ACHN (cell line): ENCODE measurements at places on chromosomes 13 and 19.

DNA sequence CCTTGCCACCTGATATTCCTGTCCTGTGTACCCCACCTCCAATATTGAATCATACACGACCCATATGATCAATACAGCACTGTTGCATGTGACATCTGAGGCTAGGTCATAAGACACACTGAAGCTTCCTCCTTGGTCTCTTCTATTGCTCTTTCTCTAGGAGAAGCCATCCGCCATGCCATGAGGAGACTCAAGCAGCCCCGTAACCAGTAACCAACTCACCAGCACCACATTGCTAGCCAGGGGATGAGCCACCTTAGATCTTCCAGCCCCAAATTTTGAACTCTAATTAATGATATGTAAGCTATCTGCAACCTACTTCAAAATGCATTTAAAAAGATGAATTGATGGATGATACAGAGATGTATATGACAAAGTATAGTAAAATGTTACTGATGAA, 28.6 kb downstream of the ZNF557 start:
- DNase-seq = no peak

DNA sequence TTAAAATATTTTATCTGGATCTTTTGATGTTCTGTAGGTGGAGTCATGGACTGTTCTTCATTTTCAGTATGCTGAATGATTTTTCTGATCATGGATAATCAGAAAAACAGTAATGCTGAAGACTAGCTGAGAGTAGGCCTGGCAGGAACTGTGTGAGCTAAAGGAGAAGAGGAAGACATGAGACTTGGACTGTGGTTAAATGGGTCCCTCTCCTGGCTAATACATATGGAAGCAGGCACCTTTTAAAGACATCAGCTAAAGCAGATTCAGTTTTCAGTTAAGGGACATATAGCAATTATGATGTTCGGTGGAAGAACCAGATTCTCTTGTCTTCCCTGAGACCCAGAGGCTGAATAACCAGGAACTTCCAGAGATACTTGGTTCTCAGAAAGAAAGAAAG, 169.4 kb downstream of the OLFM4 start:
- DNase-seq = no peak

GRCh38 chr13:99357131-99357596, 50.0 kb upstream of the GPR183 start:
- no peak for DNase-seq

- DNase-seq = peak; percentile 47
Observed at GRCh38 chr13:48542581-48543341, 9.9 kb upstream of the RCBTB2 start.

GRCh38 chr19:10095948-10096614, 6.4 kb downstream of the ANGPTL6 start:
- DNase-seq = peak; percentile 87

GRCh38 chr19:39224910-39225309, 19.9 kb downstream of the IFNL3 start:
- no peak for DNase-seq

DNA sequence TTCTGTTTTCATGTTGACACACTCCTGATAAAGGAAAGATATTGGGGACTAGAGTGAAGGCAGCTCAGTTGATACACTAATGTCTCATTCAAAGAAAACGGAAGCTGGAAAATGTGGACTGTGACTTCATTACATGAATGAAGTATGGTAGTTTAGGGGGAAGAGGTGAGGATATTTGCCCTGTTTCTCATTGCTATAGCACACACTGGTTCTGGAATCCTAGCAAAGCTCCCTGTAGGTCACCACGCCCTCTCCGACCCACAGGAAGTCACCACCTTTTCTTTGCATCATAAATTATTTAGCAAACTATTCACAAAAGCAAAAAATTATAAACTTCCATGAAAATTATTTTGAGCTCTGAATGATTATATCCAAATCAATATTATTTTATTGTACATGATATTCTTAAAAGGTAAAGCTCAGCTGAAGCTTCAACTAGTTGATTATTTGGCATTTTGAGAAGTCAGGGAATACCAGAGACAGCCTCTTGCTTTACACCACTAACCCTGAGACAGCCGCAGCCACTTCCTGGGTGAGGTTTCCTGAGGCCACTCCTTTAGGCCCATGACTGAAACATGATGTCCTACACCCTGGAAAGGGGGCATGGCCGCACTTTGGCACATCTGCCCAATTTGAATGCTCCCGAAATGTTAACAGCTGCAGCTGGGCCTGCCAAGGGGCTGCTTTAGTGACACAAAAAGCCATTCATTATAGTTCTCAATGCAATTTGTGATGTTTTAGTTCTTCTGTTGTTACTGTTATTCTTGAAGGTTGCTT, 50.0 kb upstream of the WDFY2 start:
- no peak for DNase-seq

GRCh38 chr19:51242881-51243630, 7.8 kb upstream of the SIGLECL1 start:
- no peak for DNase-seq

- DNase-seq = no peak
Observed at GRCh38 chr19:4164262-4164661, 10.8 kb downstream of the CREB3L3 start.

DNA sequence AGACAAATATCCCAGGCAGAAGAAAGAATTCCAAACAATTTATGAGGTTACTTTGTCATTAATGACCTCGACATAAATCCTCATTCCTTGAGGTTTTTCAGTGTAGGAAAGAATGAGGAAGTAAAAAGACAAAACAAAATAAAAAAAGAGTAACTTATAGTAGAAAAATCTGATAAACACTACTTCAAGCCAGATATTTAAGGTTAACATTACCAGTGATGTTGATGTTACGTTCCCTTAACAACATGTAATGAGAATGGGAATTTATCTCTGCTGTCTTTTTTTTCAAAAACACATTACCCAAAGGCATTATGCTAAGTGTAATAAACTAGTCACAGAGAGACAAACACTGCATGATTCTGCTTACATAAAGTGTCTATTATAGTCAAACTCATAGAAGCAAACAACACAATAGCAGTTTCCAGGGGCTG, 935.1 kb downstream of the SLITRK1 start:
- DNase-seq = peak; percentile 3

GRCh38 chr13:99260216-99260615, 2.0 kb upstream of the GPR18 start:
- DNase-seq = no peak

DNA sequence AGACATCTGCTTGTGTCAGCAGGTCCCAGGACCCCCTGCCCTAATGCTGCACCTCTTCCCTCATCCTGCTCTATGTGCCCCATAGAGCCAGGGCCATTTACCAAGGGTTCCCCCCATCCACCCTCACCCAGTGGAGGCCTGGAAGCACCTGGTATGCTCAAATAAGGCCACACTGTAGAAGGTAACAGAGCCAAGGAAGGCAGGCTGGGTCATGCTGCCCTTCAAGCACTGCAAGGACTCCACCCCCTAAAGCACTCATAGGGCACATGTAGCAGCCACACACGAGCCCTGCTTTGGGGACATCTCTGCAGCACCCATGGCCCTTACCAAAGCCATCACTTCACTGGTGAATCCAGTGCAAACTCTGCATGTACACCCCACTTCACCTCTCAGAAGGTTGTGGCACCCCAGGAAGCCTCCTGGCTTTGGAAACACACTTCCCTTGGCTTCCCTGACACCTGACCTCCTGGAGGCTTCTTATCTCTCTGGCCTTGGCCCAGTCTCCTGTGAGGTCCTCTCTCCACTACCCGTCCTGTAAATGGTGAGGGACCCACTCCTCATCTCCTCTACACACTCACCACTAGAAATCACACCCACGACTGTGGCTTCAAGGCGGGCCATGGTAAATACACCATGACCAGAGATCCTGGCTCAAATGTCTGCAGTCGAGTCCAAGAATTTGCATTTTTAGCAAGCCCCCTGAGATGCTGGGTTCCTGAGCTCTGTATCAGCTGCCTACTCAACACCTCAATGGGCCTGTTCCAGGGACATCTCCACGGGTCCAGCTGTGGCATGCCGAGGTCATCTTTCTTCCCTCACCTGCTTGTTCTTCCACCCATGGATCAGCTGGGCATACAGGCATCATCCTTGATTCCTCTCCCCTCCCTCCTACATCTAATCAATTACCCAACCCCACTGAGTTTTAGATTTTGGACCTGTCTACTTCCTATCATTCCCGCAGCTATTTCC, 80.9 kb upstream of the DOCK9 start:
- DNase-seq = no peak

- peak; percentile 35 for DNase-seq
Observed at GRCh38 chr13:29849071-29849631, 1.3 kb downstream of the UBL3 start.

DNA sequence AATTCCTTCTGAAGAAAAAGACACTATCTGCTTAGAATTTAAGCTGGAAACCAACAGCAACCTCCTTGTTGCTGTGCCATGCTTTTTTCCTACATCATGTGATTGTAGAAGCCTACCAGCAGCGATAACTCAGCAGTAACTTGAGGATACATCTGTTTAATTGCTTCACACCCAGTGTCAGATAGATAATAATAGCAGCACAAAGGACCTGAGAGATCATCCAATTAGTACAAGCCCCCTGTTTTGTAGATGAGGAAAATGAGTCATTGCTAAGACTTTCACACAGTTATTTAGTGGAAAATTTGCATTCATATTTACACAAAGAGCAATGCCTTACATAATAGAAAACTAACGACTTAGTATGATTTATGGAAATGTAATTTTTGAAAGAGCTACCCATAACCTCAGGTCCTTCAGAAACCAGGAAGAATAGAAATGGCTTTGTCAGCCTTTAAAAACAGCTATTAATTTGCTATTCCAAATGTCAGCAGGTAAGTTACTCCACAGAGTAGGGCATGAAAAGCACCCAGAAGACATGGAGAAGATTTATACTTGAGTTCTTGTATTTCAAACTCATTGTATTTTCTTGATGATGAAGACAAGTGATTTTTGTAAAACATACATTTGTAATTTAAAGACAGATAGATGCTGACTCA, 93.7 kb upstream of the SGCG start:
- DNase-seq = no peak

DNA sequence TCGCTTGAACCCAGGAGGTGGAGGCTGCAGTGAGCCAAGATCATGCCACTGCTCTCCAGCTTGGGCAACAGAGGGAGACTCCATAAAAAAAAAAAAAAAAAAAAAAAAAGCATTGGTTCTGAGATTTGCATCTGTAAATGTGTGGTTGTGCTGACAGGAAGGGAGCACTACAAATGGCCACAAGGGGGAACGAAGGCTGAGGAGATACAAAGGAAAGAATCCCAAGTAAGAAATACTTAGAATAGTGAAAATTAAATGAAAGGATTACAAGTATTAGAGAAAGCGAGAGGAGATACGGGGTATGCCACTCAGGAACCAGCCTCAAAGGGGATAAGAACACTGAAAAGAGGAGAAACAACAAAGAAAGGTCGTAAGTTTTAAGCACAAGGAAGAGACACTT, 284.9 kb downstream of the KLF12 start:
- peak; percentile 51 for DNase-seq

- no peak for DNase-seq
Observed at GRCh38 chr19:46731584-46731983, 14.3 kb upstream of the FKRP start.

DNA sequence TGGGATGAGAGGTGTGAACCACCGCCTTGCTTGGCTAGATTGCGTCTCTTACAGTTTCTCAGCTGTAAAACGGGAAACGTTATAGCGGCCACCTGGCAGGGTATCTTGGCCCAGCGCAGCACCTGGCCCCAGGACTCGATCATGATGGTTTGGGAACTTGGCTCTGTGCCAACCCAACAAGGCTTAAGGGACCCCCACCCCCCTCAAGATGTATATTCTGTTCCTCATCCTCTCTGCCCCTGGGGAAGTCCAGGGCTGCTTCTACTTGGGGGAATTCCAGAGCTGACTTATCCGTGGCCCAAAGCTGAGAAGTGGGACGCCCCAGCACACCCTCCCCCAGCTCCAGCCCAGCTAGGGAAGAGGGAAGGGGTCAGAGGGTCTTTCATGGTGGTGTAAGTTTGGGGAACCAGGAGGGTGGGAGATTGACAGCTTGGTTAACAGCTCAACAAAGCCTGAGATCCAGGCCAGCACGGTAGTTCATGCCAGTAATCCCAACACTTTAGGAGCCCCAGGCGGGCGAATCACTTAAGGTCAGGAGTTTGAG, 695 bp downstream of the ICAM1 start:
- DNase-seq = no peak

DNA sequence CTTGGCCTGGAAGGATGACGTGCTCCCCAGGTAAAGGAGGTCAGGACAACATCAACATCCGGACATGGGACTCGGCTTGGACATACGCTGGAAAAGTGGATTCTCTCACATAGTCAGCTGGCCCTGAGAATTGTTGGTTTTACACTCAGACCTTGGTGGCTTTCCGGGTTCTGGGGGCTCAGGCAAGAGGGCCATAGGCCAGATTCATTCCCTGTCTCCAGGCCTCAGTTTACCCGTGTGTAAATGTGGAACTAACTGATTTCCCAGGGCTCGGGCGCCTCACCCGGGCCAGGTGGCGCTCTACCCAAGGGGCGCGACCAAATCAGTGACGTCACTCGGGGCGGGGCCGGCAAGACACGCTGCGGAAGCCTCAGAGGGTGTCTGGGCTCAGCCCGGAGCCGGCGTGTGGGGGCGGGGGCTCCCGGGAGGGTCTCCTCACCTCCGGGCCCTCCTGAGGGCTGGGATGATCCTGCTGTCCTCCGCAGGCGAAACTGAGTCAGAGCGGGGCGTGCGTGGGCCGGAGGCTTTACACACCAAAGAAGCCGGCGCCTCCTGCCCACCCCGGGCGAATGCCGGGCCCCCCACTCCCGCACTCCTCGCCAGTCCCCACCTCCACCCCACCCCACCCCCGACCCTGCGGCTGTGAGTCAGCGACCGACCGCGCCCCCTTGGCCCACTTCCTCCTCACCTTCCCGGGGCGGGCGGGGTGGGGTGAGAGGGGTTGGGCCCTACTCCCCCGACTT, 862 bp upstream of the VASP start:
- DNase-seq = peak; percentile 90

GRCh38 chr13:20383058-20383457, 142.6 kb downstream of the CRYL1 start:
- no peak for DNase-seq

GRCh38 chr19:32232449-32232848, 113.0 kb upstream of the ZNF507 start:
- no peak for DNase-seq

- DNase-seq = no peak
Observed at GRCh38 chr13:28246891-28247290, 108.5 kb downstream of the PAN3 start.

GRCh38 chr13:70339738-70340137, 231.5 kb upstream of the KLHL1 start:
- peak; percentile 25 for DNase-seq

GRCh38 chr19:40358773-40359172, 10.3 kb downstream of the PLD3 start:
- DNase-seq = no peak

DNA sequence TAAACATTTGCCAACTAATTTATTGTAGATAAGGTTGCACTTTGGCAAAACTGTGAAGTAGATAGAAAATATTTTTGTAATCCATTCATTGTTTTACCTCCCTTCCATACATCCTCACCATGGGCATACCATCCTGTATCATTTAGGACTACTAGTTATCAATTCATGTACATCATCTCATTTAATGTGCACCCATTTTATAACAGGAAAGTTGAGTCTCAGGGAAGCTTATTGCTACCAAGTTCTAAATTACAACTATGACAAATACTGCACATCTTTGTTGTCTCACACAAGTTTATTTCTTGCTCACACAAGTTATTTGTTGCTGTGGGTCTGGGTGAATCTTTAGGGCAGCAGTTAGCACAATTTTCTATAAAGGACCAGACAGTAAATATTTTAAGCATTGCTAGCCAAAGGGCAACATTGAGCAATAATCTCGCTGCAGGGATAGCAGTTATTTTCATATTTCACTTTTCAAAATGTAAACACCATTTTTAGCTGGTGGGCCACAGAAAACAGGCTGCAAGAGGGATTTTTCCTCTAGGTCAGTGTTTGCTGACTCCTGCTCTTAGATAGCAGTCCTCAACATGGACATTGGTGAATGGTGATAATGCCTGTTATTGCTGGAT, 276.5 kb downstream of the GPC6 start:
- no peak for DNase-seq
